ENCODE measurements at places on chromosomes 1 and 21. TPM values are rescaled to one million over a fixed set of nuclear protein-coding genes. Genes with fewer than 3 reads are reported as not detected.

DNA sequence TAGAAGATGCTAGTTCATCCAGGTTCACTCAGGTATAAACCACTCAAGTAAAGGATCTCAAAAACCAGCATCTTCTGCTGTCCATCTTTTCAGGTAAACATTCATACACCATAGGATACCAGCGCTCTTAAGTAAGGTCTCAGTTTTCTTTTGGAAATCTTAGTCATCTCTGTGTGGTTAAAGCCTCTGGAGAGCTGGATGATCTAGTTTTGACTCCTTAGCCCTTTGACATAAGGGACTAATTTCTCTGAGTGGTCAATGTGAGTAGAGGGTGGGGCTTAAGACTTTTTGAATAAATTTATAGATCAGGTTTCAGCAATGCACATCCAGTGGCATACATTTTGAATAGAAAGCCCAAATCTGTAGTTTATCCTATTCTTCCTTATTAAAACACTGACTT lies 92.3 kb downstream of the CTH start:
- H3K27me3 ChIP-seq, result peaks cover 13% of the 10 kb centered on the region
- DNase-seq, result no peak
- H3K4me3 ChIP-seq, result no peak overlapping the region
- H3K4me1 ChIP-seq, result no peaks in the 10 kb centered on the region
- H3K36me3 ChIP-seq, result no peaks in the 10 kb centered on the region

DNA sequence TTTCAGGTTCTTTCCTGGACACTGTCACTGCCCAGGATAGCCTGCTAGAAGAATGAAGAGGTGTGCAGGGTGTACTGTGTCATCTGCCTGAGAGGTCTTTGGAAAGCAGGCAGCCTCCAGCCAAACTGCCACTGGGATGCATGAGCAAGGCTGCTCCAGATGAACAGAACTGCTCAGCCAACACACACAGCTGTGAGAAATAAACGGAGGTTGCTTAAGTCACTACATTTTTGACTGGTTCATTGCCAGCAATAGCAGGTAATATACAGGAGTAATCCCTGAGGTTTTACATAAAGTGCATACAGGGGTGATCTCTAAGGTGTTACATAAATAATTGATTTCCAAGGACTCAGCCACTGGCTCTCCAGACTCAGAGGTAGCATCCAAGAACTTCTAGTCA lies 516.9 kb downstream of the BRINP3 start:
- H3K4me1 ChIP-seq, result no peaks in the 10 kb centered on the region
- H3K36me3 ChIP-seq, result no peaks in the 10 kb centered on the region
- H3K27ac ChIP-seq, result no peak overlapping the region
- H3K4me3 ChIP-seq, result no peak overlapping the region
- H3K27me3 ChIP-seq, result no peaks in the 10 kb centered on the region

DNA sequence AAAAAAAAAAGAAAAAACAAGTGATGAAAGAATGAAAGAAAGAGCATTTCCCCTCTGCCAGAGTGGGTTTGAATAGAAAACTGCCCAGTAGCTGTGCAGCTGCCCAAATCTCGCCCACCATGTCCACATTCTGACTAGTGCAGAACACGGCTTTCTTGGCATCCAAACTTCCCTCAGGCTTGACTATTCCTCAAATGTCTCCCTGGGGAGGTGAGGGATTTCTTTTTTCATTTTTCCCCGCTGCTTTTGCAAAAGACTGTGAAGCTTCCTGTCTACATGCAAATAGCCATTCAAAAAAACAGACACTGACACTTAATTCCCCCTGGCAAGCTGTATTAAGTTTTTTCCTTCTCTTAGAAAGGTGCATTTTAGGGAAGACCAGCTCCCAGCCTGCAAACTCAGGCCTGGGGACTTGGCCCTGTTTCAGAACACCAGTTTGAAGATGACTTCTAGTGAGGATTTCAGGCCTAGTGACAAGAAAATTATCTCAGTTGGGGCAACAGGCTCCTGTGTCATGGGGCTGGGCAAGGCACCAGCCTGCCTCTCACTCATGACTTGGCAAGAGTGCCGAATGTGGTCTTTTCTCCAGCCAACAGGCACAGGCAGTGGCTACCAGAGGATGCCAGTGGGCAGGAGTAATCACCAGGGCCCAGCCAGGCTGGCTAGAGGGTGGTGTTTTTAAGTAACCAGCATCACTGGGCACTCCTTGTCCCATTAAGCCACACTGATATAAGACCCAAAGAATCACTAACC lies 178.1 kb upstream of the NFIA start:
- no peaks in the 10 kb centered on the region for H3K36me3 ChIP-seq
- H3K4me3 ChIP-seq, result no peak overlapping the region

DNA sequence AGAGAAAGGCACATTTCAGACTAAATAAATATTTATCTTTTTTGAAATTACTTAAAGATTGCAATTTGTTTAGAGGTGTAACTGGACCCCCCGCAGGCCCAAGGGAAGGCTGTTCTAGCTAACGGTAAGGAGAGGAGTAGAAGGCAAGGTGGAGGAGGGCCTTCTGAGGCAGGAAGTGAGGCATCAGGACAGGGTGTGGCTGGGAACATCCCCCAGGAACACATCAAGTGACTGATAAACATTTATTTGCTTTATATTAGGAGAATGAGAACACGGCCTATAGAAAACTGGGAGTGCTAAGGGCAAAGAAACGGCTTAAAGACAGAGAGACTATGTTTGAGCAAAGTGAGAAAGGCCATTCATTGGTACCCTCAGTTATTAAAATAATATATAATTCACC lies 23.2 kb downstream of the HIVEP3 start:
- H3K27ac ChIP-seq, result no peak overlapping the region
- no peak overlapping the region for H3K4me3 ChIP-seq
- H3K4me1 ChIP-seq, result peaks cover 20% of the 10 kb centered on the region
- no peaks in the 10 kb centered on the region for H3K36me3 ChIP-seq

- H3K27ac ChIP-seq, result no peak overlapping the region
- peaks cover 7% of the 10 kb centered on the region for H3K27me3 ChIP-seq
- H3K4me3 ChIP-seq, result no peak overlapping the region
- no peak for DNase-seq
- no peaks in the 10 kb centered on the region for H3K4me1 ChIP-seq
- H3K36me3 ChIP-seq, result no peaks in the 10 kb centered on the region
Measured at GRCh38 chr1:210882414-210883221, 251.3 kb downstream of the KCNH1 start.

DNA sequence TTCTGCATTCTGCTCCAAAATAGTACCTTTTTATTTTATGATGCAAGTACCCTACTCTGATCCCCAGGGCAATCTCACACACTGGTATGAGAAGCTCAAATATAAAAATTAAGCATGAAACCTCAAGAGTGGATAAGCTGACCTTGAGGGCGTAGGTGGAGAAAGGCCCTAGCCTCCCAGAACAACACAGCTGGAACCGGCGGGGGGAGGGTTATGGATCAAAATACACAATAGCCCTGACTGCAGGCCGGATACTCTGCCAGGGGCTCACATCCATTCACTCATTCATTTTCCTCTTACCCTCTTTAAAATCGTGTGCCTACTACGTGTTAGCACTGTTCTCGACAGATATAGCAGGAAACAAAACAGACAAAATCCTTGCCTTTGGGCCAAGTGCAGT lies 32.8 kb upstream of the ECE1 start:
- peak overlapping the region; percentile 90 for H3K27ac ChIP-seq
- peaks cover 77% of the 10 kb centered on the region for H3K4me1 ChIP-seq
- DNase-seq, result no peak
- H3K36me3 ChIP-seq, result peaks cover 35% of the 10 kb centered on the region
- H3K4me3 ChIP-seq, result no peak overlapping the region

- no peak overlapping the region for H3K27ac ChIP-seq
- no peaks in the 10 kb centered on the region for H3K27me3 ChIP-seq
- no peaks in the 10 kb centered on the region for H3K36me3 ChIP-seq
- H3K4me3 ChIP-seq, result no peak overlapping the region
- H3K4me1 ChIP-seq, result peaks cover 4% of the 10 kb centered on the region
Measured at GRCh38 chr1:1283821-1284220, 3.6 kb downstream of the SCNN1D start.

- no peaks in the 10 kb centered on the region for H3K36me3 ChIP-seq
- DNase-seq, result no peak
- H3K27ac ChIP-seq, result no peak overlapping the region
- peaks cover 19% of the 10 kb centered on the region for H3K4me1 ChIP-seq
Measured at GRCh38 chr1:12121212-12122003, 45.4 kb upstream of the TNFRSF1B start.

GRCh38 chr1:162470216-162470615 lies 27.4 kb upstream of the UHMK1 start:
- no peak overlapping the region for H3K27ac ChIP-seq
- peaks cover 26% of the 10 kb centered on the region for H3K27me3 ChIP-seq
- no peaks in the 10 kb centered on the region for H3K36me3 ChIP-seq
- H3K4me3 ChIP-seq, result no peak overlapping the region

- no peak overlapping the region for H3K4me3 ChIP-seq
- no peak overlapping the region for H3K27ac ChIP-seq
- peaks cover 23% of the 10 kb centered on the region for H3K4me1 ChIP-seq
- no peak for DNase-seq
- H3K36me3 ChIP-seq, result no peaks in the 10 kb centered on the region
Measured at GRCh38 chr1:149916193-149916897, 1.3 kb downstream of the SV2A start.

DNA sequence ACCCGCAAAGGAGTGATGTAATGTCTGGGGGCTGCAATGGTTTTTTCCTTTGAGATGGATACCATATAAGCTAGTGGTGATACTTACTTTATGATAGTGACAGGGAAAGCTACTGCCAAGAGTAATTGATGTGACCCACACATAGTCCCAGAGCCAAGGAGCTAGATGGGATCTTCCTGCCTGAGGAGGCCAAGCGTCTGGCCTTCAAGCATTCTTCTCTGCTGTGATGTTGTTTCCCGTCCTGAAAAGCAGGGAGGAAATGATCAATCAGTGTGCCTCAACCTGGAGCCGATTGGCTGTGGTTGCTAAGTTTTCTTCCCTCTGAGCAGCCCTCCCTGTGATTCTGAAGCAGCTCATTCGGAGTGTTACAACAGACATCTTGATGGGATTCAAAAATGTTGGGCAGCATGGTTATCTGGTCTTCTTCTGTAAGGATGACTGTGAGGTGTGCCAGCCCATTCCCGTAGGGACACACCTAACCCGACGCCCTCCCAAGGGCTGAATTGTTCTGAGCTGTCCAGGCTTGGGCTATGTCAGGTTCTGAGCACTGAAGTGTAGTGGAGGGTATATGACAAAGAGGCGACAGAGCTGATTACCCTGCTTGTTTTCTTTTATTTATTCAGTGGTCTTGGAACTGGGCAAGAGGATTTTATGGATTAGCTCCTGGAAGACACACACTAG lies 56.7 kb downstream of the UCK2 start:
- H3K4me1 ChIP-seq, result peaks cover 33% of the 10 kb centered on the region
- no peak overlapping the region for H3K27ac ChIP-seq
- no peak overlapping the region for H3K4me3 ChIP-seq
- H3K36me3 ChIP-seq, result peaks cover 1% of the 10 kb centered on the region

GRCh38 chr1:1630191-1630964 lies 1.6 kb upstream of the MMP23B start:
- H3K4me3 ChIP-seq, result peak overlapping the region; percentile 82
- peaks cover 4% of the 10 kb centered on the region for H3K27me3 ChIP-seq
- peaks cover 6% of the 10 kb centered on the region for H3K4me1 ChIP-seq
- H3K27ac ChIP-seq, result peak overlapping the region; percentile 82

DNA sequence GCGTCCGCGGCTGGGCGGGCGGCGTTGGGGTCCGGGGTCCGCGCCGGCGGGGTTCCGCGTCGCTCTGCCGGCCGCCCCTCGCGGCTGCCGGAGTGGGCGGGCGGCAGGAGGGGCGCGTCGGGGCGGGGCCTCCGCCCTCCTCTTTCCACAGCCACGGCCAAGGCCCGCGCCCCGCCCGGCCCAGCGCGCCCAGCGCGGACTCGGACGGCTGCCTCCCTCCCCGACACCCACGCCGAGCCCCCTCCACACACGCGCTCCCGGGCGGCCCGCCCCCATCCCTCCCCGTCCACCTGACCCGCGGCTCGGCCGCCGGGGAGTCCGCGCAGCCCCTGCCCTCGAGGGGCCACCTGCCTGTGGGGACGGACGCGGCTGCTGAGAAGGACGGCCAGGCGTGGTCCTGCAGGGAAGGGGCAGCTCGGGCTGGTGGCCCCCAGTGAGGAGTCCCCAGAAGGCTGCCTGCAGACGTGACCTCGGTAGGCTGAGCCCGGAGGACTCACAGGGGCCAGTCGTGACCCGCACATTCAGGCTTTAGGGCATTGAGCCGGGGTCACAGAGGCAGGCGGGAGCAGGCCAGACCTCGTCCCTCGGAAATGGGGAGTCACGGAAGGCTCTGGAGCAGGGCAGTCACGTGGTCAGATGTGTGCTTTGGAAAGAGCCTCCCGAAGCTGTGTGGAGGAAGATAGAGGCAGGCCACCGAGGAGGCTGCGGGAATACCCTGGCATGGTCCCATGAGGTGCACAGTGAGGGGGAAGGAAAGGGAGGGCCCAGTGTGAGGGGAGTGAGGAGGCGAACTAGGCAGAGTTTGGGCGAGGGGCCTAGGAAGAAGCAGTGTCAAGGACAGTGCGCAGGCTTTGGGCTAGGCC lies at the start of gene COL8A2:
Gene COL8A2, minus strand, starts transcription at position 94 of the 863 bp plus-strand sequence. CDS start 24,980 bp downstream, outside the sequence.
- peak within 1 kb of the TSS; percentile 56 for H3K27ac ChIP-seq
- H3K27me3 ChIP-seq, result peaks cover 12% of the 10 kb centered on the region
- H3K4me3 ChIP-seq, result peak within 1 kb of the TSS; percentile 80
- H3K4me1 ChIP-seq, result peaks cover 30% of the 10 kb centered on the region

DNA sequence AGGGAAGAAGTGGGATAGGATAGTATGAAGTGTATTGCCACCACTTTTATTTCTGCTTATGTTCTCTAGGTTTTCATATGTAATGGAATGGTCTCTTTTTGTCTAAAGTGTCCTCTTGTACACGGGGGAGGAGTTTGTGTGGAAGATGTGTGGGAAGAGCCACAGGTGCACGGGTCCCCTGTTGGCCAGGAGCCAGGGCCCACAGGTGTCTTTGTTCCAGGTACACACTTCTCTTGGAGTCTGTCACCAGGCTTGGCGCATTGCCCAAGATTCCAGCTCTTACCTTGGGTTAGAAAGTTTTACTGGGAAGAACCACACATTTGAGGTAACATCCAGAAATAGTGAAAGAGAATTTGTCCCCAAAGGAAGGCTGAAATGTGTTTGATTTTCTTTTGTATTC lies 10.5 kb downstream of the TENT5C start:
- H3K4me3 ChIP-seq, result peak overlapping the region; percentile 63
- peak overlapping the region; percentile 65 for H3K27ac ChIP-seq
- no peaks in the 10 kb centered on the region for H3K27me3 ChIP-seq
- DNase-seq, result no peak
- peaks cover 74% of the 10 kb centered on the region for H3K36me3 ChIP-seq

DNA sequence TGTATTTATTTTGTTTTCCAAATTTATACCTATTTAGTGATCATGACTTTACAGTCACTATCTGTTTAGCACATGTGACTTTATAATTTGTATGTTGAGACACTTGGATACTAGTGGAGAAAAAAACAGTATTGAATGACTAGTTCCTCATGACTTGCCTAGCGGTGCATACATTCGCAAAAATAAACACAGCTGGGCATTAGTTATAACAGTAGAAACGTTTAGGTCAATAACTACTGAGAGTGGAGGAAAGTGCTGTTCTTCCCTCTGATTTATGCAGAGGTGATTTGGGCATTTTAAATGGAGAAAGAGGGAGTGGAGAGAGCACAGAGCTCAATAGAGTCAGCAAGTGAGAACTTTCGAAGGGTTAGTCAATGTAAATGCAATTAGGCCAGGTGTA lies 1679.0 kb upstream of the B3GALT2 start:
- H3K4me1 ChIP-seq, result peaks cover 3% of the 10 kb centered on the region
- H3K27ac ChIP-seq, result no peak overlapping the region
- no peaks in the 10 kb centered on the region for H3K36me3 ChIP-seq
- DNase-seq, result no peak
- H3K4me3 ChIP-seq, result no peak overlapping the region

The SMIM34 gene
- not detected for total RNA-seq

The NEK2 gene
- total RNA-seq, result 0.59 TPM

The BACE2 gene
- 13.0 TPM for total RNA-seq

The CLDN17 gene
- not detected for total RNA-seq

The OR2T29 gene
- total RNA-seq, result 2.1 TPM

The AGT gene
- not detected for total RNA-seq
